Stomach (tissue), 19 donors: ENCODE measurements at places on chromosomes 1 and 21. TPM values are rescaled to one million over a fixed set of nuclear protein-coding genes. Genes with fewer than 3 reads are reported as not detected.

- H3K36me3 ChIP-seq: no peaks in the 10 kb centered on the region
- no peak for DNase-seq
- no peak overlapping the region for H3K4me3 ChIP-seq
- H3K27ac ChIP-seq: no peak overlapping the region
Observed at GRCh38 chr1:94797291-94797690, 22.9 kb upstream of the SLC44A3 start.

DNA sequence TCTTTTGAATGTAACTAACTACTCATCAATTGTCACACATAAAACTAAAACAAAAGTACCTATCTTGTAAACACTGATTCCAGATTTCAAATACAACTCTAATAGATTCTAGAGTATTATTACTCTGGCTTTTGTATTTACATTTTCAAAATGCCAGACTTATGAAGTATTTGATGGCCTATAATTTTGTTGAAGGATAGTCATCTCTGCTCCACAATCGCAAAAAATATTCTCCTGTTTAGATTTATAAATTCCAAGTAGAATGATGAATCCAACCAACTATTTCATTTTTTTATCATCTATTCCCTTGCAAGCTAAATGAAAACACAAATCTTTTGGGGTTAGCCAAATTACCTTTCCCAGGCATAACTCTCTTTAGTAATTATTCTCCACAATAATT is 75.0 kb upstream of the GUCA2A start:
- no peak overlapping the region for H3K27ac ChIP-seq
- no peaks in the 10 kb centered on the region for H3K4me1 ChIP-seq
- DNase-seq: no peak

GRCh38 chr1:102182603-102183260 is 186.0 kb upstream of the OLFM3 start:
- no peak overlapping the region for H3K4me3 ChIP-seq
- no peak overlapping the region for H3K27ac ChIP-seq
- no peaks in the 10 kb centered on the region for H3K36me3 ChIP-seq
- no peaks in the 10 kb centered on the region for H3K4me1 ChIP-seq

DNA sequence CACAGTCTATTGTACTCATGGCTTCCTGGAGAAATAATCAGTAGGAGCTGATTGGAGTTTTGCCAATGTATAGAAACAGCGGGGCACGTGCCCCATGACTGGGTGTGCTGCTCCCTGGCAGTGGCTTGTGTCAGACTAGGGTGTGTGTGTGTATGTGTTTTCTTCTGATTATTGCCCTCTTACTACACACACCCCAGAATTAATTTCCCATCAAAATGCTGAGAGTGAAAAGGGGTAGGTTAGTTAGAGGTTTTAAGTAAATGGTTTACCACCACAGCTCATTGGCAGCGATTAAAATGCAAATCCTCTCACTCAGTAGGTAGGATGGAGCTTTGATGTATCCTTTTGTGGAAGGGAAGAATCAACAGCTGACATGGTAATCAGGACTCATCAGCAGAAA is 29.9 kb downstream of the HHAT start:
- peak; percentile 53 for DNase-seq
- H3K4me3 ChIP-seq: no peak overlapping the region
- no peaks in the 10 kb centered on the region for H3K27me3 ChIP-seq
- no peak overlapping the region for H3K27ac ChIP-seq
- H3K36me3 ChIP-seq: no peaks in the 10 kb centered on the region
- peaks cover 20% of the 10 kb centered on the region for H3K4me1 ChIP-seq

- H3K27ac ChIP-seq: peak overlapping the region; percentile 24
- H3K27me3 ChIP-seq: peaks cover 3% of the 10 kb centered on the region
- H3K4me1 ChIP-seq: peaks cover 24% of the 10 kb centered on the region
- H3K36me3 ChIP-seq: peaks cover 41% of the 10 kb centered on the region
- peak overlapping the region; percentile 29 for H3K4me3 ChIP-seq
Observed at GRCh38 chr21:44846485-44847260, 26.8 kb downstream of the PTTG1IP start.

DNA sequence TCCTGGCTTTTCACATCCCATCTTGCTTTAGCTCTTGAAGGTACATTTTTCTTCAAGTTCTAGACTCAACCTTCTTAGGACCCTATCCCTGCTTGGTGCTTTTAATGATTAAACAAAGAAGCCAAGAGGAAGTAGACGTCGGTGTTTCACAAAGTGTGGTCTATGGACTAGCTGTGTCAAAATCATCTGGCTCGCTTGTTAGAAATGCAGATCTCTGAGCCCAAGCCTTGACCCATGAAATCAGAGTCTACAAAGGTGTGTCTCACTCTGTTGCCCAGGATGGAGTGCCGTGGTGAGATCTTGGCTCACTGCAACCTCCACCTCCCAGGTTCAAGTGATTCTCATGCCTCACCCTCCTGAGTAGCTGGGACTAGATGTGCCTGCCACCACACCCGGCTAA is 295.5 kb upstream of the KAZN start:
- no peak overlapping the region for H3K27ac ChIP-seq
- no peaks in the 10 kb centered on the region for H3K4me1 ChIP-seq
- no peaks in the 10 kb centered on the region for H3K27me3 ChIP-seq

DNA sequence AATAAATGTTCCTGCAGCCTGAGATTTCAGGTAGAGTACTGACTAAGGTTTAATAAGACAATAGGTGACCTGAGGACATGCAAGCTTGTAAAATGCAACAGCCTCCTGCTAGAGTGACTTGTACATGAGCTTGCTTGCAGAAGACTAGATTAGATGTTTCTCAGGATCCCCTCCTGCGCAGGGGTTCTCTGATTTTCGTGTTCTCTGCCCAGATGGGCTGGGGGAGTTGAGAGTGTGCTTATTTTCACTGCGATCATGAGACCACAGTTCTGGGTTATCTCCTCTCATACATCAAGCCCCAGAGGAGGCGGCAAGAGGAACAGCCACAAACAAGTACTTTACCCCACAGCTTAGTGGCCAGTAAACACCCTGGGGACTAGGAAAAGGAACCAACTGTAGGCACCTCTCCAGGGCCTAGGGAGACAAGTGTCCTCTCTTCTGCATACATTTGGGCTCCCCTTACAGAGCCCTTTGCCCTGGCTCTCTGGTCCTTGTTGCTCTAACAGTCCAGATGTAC is 8.0 kb downstream of the TMEM81 start:
- DNase-seq: no peak
- H3K4me1 ChIP-seq: no peaks in the 10 kb centered on the region
- H3K4me3 ChIP-seq: no peak overlapping the region

- no peak overlapping the region for H3K4me3 ChIP-seq
- no peaks in the 10 kb centered on the region for H3K4me1 ChIP-seq
- no peak overlapping the region for H3K27ac ChIP-seq
- DNase-seq: no peak
Observed at GRCh38 chr1:202656057-202656456, 54.2 kb downstream of the SYT2 start.

GRCh38 chr21:42811960-42812359 is 67.4 kb downstream of the WDR4 start:
- H3K4me1 ChIP-seq: peaks cover 15% of the 10 kb centered on the region
- H3K27me3 ChIP-seq: no peaks in the 10 kb centered on the region

GRCh38 chr1:190597294-190597693 is 119.6 kb upstream of the BRINP3 start:
- no peak for DNase-seq
- no peaks in the 10 kb centered on the region for H3K27me3 ChIP-seq
- no peaks in the 10 kb centered on the region for H3K4me1 ChIP-seq
- H3K27ac ChIP-seq: no peak overlapping the region
- no peaks in the 10 kb centered on the region for H3K36me3 ChIP-seq
- H3K4me3 ChIP-seq: no peak overlapping the region

- no peaks in the 10 kb centered on the region for H3K4me1 ChIP-seq
- no peak overlapping the region for H3K27ac ChIP-seq
- no peaks in the 10 kb centered on the region for H3K36me3 ChIP-seq
- no peak overlapping the region for H3K4me3 ChIP-seq
Observed at GRCh38 chr1:216330262-216330661, 93.0 kb downstream of the USH2A start.

DNA sequence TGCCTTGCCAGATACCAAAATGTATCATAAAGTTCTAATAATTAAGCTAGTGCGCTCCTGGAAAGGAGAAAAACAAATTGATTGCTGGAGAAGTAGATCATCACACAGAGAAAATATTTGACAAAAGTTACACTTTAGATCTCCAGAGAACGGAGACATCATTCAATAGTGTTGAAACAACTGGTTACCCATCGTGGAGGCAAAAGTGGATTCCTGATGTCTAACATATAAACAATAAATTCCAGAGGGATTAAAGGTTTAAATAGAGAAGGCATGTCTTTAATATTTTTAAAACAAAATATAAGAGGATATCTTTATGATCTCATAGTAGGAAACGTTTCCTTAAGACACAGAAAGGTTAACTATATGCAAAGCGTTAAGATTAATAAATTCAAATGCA is 41.0 kb downstream of the NRIP1 start:
- no peak overlapping the region for H3K4me3 ChIP-seq
- no peaks in the 10 kb centered on the region for H3K27me3 ChIP-seq
- H3K4me1 ChIP-seq: peaks cover 21% of the 10 kb centered on the region
- H3K36me3 ChIP-seq: no peaks in the 10 kb centered on the region
- no peak overlapping the region for H3K27ac ChIP-seq

- H3K4me3 ChIP-seq: peak overlapping the region; percentile 65
- no peaks in the 10 kb centered on the region for H3K27me3 ChIP-seq
- no peaks in the 10 kb centered on the region for H3K36me3 ChIP-seq
- no peak for DNase-seq
Observed at GRCh38 chr1:174158767-174159251, 511 bp upstream of the RABGAP1L start.

- no peak overlapping the region for H3K27ac ChIP-seq
- H3K4me3 ChIP-seq: no peak overlapping the region
- no peaks in the 10 kb centered on the region for H3K36me3 ChIP-seq
- no peaks in the 10 kb centered on the region for H3K4me1 ChIP-seq
- H3K27me3 ChIP-seq: no peaks in the 10 kb centered on the region
- DNase-seq: no peak
Observed at GRCh38 chr1:30332116-30333094, 391.0 kb downstream of the MATN1 start.

GRCh38 chr1:198101716-198102453 is 54.9 kb upstream of the NEK7 start:
- no peaks in the 10 kb centered on the region for H3K36me3 ChIP-seq
- no peaks in the 10 kb centered on the region for H3K4me1 ChIP-seq
- no peak overlapping the region for H3K4me3 ChIP-seq
- no peaks in the 10 kb centered on the region for H3K27me3 ChIP-seq
- no peak overlapping the region for H3K27ac ChIP-seq
- DNase-seq: no peak

- H3K4me1 ChIP-seq: peaks cover 6% of the 10 kb centered on the region
- H3K27me3 ChIP-seq: no peaks in the 10 kb centered on the region
- no peak overlapping the region for H3K27ac ChIP-seq
- H3K4me3 ChIP-seq: no peak overlapping the region
Observed at GRCh38 chr1:38128926-38129453, 82.4 kb upstream of the POU3F1 start.

DNA sequence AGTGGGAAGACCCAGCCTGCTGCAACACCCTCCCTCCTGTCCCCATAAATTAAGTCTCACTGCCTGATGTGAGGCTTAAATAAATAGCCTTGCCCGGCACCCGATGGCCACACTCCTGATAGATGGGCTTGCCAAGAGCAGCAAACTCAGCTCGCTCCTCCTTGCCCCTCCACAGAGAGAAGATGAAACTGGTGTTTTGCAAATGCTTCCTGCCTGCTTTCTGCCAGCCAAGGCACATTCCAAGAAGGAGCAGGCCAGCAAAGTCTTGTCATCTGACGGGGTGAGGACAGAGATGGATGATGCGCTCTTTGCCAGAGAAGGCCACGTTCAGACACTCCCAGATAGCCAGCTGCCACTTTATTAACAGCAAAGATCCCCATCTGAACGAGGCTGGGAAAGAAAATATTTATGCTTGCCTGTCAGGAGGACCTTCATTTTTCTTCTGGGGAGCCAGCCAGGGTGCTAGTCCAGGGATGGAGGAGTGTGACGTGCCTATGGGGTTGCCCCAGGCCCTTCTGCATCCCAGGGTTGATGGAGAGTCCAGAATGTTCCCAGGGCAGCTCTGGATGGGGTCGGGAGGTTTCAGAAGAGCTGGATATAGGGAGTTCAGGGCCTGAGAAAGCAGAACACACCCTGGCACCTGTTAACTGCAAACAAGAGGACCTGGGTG is 265.4 kb downstream of the FOXD2 start:
- H3K4me1 ChIP-seq: peaks cover 4% of the 10 kb centered on the region
- H3K27me3 ChIP-seq: peaks cover 33% of the 10 kb centered on the region
- no peaks in the 10 kb centered on the region for H3K36me3 ChIP-seq
- no peak overlapping the region for H3K4me3 ChIP-seq
- H3K27ac ChIP-seq: no peak overlapping the region

- no peaks in the 10 kb centered on the region for H3K27me3 ChIP-seq
- H3K27ac ChIP-seq: no peak overlapping the region
- no peak overlapping the region for H3K4me3 ChIP-seq
Observed at GRCh38 chr1:230120289-230120920, 53.4 kb downstream of the GALNT2 start.

DNA sequence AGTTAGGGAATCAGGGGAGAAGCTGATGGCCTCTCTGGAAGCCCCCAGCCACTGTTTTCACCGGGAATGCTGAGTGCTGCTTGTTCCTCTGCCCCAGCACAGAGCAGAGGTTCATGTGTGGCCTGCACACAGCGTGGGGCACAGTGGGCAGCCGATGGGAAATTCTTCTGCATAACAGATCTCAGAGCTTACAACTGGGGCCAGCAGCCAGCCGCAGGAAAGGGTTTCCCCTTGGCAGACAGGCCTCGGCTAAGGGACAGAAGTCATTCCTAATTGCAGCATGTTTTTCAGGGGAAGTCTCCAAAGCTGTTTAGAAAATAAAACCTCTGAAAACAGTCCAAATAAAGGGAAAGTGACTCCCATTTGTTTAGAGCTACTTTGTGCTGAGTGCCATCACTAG is 22.6 kb downstream of the HMGB4 start:
- peaks cover 22% of the 10 kb centered on the region for H3K27me3 ChIP-seq
- no peak for DNase-seq
- H3K36me3 ChIP-seq: no peaks in the 10 kb centered on the region
- H3K27ac ChIP-seq: no peak overlapping the region
- no peak overlapping the region for H3K4me3 ChIP-seq
- no peaks in the 10 kb centered on the region for H3K4me1 ChIP-seq

DNA sequence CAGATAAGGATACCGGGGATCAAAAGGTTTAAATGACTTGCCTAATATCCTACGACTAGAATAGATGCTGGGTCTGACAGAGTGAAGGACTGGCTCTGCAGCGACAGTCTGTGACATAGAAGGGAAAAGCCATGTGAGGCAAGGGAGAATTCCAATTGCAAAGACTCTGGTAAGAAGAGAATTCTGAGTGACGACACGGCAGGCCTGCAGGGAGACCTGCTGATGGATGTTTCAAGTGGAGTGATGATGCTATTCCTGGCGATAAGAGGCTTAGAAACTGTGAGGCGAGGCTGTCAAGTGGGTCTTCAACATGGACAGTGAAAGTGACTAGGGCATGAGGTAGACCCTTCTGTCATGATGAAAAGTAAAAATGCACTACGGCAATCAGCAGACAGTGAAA is 176.6 kb upstream of the PBX1 start:
- no peaks in the 10 kb centered on the region for H3K4me1 ChIP-seq
- no peaks in the 10 kb centered on the region for H3K36me3 ChIP-seq
- H3K4me3 ChIP-seq: no peak overlapping the region
- no peaks in the 10 kb centered on the region for H3K27me3 ChIP-seq
- no peak for DNase-seq

- no peaks in the 10 kb centered on the region for H3K36me3 ChIP-seq
- H3K27me3 ChIP-seq: no peaks in the 10 kb centered on the region
- no peaks in the 10 kb centered on the region for H3K4me1 ChIP-seq
- no peak overlapping the region for H3K27ac ChIP-seq
- no peak overlapping the region for H3K4me3 ChIP-seq
Observed at GRCh38 chr1:199353906-199354305, 673.6 kb upstream of the NR5A2 start.

Gene TEDDM1
- not detected for total RNA-seq

Gene DCDC2B
- total RNA-seq: not detected

Gene SPEN
- 114 TPM for total RNA-seq

Gene PERM1
- total RNA-seq: 0.43 TPM

Gene ADGRL4
- 3.5 TPM for total RNA-seq

Gene TTC3
- total RNA-seq: 538 TPM

Gene VANGL1
- 5.8 TPM for total RNA-seq

Gene DAB1
- total RNA-seq: 3.5 TPM

Gene GABPB2
- 7.8 TPM for total RNA-seq

Gene CADM3
- 10.3 TPM for total RNA-seq
